ENCODE measurements at places on chromosomes 6 and 20. TPM values are rescaled to one million over a fixed set of nuclear protein-coding genes. Genes with fewer than 3 reads are reported as not detected.

Gene HLA-DOA
- total RNA-seq = not detected

- peak; percentile 30 for DNase-seq
Measured at GRCh38 chr20:53937339-53937741, 133.1 kb downstream of the BCAS1 start.

- no peak for DNase-seq
Measured at GRCh38 chr20:56985066-56985685, 281.3 kb downstream of the BMP7 start.

GRCh38 chr6:151196555-151196954, 43.2 kb upstream of the AKAP12 start:
- peak; percentile 90 for DNase-seq

- no peak for DNase-seq
Measured at GRCh38 chr6:159098636-159099106, 53.9 kb upstream of the TAGAP start.

GRCh38 chr6:148708707-148709106, 38.1 kb upstream of the UST start:
- no peak for DNase-seq

Gene WFDC12
- not detected for total RNA-seq

GRCh38 chr6:43990627-43991619, 136.3 kb downstream of the MRPL14 start:
- peak; percentile 82 for DNase-seq

DNA sequence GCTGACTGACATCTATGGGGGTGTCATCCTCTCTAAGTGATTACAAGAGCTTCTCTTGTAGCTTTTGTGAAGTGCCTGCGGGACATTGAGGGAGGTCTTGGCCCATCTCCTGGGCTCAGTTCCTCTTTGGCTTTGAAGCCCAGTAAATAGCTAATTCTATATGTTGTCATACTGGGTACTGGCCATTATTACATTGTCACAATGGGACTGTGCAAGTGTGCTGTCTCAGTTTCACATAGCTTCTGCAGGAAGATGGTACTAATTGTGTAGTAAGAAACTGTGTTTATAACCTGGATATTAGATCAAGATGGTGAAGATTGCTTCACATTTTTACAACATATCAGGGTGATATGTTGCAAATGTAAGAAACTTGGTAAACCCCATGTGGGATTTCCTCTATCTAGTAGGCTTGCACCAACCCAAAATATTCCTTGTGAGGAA, 19.9 kb downstream of the SPINT3 start:
- no peak for DNase-seq

DNA sequence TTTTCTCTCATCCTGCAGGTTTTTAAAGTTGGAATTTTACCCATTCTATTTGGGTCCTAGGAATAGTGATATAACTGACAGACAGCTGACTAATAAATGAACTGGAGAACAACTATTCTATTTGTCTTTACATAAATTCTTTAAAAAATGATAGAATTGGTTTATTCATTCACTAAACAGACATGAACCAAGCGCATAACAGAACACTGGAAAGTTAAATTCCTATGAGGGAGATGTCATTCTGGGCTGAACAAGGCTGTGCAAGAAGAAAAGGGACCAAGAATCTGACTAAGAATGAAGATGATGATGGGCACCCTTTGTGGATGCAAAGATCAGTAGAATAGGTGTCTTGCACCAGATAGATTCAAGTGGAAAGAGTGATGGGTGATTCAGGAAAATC, 256.3 kb upstream of the SASH1 start:
- DNase-seq = no peak

- DNase-seq = no peak
Measured at GRCh38 chr20:34377072-34377847, 14.2 kb downstream of the ITCH start.

GRCh38 chr6:74447013-74447412, 751.0 kb downstream of the CD109 start:
- DNase-seq = peak; percentile 3

GRCh38 chr20:58636396-58636982, 14.6 kb upstream of the STX16 start:
- no peak for DNase-seq

Gene SPDEF
- total RNA-seq = not detected

GRCh38 chr20:36086767-36087166, 67.8 kb upstream of the EPB41L1 start:
- no peak for DNase-seq

GRCh38 chr20:3677733-3678132, 4.1 kb downstream of the ADAM33 start:
- DNase-seq = peak; percentile 57

- peak; percentile 39 for DNase-seq
Measured at GRCh38 chr20:58660855-58661597, 9.9 kb downstream of the STX16 start.

GRCh38 chr6:15901141-15902115, 227.5 kb upstream of the MYLIP start:
- DNase-seq = no peak

DNA sequence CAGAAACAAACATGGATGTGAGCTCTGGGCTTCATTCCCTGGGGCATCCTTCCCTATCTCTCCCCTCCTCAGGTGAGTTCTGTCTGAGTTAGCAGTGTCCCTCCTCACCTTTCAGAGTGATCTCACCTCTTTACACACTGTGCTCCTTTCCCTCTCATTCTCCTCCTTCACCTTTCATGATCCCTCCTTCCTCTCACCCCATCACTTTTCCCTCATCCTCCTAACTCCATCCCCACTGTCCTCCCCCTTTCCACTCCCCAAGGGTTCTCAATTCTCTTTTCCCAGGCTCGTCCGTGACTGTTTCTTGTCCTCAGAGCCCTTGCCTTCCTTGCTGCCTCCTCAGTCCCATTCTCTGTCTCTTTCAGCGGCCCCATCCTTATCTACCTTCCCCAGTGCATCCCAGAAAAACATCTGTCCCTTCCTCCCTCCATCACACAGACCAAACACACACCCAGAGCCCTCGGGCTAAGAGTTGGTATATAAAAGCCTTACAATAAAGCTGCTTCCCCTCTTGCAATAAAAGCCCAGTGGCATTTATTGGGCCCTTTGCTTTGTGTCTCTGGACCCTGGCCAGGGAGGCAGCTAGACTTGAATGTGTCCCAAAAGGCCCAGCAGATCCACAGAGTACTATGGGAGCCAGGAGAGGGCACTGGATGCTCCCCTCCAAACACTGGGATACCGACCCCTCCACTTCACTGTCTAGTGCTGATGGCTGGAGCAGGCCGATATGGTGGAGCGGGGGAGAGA, 1.9 kb downstream of the RNF39 start:
- DNase-seq = no peak

Gene GUCA1A
- total RNA-seq = not detected

DNA sequence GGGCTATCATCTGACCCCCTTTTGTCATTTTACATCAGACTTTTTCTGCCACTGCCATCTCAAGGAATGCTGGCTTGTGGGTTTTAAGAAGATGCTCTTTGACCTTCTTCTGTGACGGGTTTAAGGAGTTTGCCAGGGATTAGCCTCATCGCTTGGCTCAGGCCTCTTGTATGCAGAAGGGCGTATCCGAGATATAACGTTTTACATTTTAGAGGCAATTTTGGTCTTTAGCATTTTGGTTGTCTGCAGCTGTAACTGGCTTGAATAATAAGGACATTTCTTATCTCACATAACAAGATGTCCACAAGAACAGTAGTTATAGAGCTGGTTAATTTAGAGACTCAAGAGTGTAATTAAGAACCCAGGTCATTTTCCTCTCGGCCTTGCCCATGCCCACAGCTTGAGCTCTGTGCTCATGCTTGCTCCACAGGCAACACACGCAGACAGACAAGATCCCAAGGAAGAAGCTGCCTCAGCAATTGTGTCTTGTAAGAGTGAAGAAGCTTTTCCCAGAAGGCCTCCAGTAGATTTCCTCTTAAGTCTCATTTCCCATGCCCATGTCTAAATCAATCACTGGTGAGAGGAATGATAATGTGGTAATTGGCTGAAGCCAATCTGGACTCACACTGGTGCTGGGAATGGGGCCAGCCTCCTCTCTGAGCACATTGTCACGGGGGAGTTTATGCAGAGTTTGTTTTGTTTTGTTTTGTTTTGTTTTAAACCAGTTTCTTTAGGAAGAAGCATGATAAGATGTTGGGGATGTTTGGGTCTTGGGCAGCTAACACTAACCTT, 36.8 kb downstream of the PTCHD4 start:
- no peak for DNase-seq

GRCh38 chr20:48349656-48350055, 478.1 kb downstream of the PREX1 start:
- DNase-seq = no peak

Gene ENPP1
- total RNA-seq = 7.4 TPM

Gene CCN6
- not detected for total RNA-seq

Measured in fibroblast of the aortic adventitia (primary cell).